ENCODE measurements at places on chromosomes 16 and 17.
A peak's percentile ranks its signal among the peaks of the same experiment; 100 is the strongest.

DNA sequence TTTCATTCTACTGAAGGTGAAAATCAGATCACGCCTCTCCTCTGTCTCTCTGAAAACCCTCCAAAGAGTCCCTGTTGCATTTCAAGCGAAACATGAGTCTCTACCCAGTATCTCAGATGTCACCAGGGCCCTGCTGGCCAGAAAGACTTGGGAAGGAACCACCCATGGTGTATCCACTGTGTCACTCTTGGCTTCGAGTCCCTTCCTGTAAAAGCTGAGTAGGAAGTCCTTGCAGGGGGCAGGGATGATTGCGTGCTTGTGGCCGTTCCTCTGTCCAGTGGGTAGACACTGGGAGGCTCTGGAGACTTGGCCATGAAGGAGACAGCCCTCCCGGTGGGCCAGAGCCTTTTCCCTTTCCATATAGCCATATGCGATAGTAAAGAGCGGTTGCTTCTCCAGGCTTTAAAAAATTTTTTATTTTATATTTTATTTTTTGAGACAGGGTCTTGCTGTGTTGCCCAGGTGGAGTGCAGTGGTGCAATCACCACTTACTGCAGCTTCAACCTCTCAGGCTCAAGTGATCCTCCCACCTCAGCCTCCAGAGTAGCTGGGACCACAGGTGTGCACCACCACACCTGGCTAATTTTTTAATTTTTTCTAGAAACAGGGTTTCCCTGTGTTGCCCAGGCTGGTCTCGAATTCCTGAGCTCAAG, 19.0 kb upstream of the RMI2 start:
- DNase-seq: no peak

DNA sequence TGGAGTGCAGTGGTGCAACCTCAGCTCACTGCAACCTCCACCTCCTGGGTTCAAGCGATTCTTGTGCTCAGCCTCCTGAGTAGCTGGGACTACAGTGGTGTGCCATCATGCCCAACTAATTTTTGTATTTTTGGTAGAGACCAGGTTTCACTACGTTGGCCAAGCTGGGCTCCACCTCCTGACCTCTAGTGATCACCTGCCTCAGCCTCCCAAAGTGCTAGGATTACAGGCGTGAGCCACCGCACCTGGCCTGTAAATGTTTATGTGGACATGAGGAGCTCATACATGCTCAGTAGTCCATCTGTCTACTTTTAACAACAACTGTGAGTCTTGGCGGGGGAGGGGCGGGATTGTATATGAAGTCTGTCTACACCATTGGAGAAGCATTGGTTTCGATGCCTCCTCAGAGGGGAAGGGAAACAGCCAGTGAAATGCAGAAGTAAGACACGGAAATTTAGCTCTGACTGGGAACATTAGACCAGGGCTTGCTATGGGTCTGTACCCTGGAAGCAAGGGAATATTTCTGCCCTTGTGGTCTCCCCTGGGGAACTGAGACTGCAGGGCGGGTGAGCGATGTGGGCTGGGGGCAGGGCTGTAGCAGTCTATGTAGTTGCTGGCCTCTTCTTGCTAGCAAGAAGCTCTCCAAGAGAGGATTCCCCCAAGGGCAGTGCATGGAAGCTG, 9.3 kb downstream of the NUBP1 start:
- no peak for DNase-seq

- no peak for DNase-seq
Measured at GRCh38 chr17:8791910-8792270, 7.3 kb downstream of the MFSD6L start.

- DNase-seq: no peak
Measured at GRCh38 chr17:17712268-17712924, 31.1 kb downstream of the RAI1 start.

DNA sequence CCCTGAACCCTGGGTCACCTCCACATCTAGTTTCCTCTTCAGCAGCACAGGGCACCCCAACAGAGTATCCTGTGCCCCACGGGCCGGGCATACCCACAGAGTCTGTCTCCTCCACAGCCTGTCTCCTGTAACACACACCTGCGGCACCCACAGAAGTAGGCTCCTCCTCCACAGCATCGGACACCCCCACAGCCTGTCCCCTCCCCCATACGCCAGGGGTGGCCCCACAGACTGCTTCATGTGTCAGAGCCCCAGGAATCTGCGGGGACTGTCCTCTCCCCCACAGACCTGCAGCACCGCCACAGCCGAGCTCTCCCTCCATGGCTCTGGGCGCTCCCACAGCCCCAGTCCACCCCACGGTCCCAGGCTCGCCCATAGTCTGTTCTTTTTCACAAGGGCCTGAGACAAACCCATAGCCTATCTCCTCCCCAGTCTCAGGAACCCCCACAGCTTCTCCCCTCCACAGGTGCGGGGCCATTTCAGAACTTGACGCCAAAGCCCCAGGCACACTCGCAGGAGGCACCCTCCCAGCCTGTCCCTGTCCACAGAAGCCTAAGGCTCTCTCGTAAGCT, 1.4 kb downstream of the KIAA0753 start:
- DNase-seq: no peak

- DNase-seq: no peak
Measured at GRCh38 chr17:19305761-19306159, 56.8 kb downstream of the B9D1 start.

DNA sequence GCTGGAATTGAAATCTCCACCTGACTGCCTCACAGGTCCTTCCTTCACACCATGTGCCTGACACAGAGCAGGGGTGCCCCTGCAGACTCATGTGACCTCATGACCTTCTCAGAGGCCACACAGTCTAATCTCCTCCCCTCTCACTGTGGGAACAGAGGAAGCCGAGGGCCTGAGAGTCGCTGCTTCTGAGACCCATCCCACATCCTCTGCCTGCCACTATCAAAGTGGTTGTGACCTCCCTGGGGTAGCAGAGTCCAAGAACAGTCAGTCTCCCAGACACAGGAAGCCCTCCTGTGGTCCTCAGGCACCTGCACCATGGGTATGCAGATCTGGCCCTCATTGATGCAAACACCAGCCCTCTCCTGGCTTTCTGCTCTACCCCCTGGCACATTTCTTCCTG, 78.5 kb downstream of the RAB11FIP4 start:
- DNase-seq: no peak

DNA sequence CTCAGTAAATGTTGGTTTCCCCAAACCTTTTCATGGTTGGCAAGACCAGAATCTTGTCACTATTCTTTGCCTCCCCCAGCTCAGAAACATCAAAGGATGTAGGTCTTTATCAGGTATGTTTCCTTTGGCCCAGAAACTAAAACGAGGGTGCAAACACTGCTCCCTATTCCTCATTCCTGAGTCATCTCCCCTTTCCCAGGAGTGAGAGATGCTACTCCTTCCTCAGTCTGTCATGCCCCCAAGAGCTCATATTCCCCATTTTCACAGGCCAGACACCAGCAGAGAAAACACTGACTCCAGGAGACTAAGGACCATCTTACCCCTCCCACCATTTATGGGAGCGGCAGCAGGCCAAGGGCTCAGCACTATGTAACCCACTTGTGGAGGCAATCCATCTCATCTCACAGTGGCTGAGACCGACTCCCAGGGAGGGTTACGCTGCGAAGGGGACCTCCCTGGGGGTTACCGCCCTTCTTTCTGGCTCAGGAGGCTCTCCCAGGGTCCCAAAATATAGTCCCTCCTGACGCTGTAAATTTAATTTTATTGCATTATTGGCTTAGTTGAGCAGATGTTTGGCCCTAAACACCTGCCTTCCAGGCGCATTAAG, 1.5 kb downstream of the GEMIN4 start:
- DNase-seq: no peak

GRCh38 chr16:73067671-73068540, 20.0 kb upstream of the ZFHX3 start:
- no peak for DNase-seq

DNA sequence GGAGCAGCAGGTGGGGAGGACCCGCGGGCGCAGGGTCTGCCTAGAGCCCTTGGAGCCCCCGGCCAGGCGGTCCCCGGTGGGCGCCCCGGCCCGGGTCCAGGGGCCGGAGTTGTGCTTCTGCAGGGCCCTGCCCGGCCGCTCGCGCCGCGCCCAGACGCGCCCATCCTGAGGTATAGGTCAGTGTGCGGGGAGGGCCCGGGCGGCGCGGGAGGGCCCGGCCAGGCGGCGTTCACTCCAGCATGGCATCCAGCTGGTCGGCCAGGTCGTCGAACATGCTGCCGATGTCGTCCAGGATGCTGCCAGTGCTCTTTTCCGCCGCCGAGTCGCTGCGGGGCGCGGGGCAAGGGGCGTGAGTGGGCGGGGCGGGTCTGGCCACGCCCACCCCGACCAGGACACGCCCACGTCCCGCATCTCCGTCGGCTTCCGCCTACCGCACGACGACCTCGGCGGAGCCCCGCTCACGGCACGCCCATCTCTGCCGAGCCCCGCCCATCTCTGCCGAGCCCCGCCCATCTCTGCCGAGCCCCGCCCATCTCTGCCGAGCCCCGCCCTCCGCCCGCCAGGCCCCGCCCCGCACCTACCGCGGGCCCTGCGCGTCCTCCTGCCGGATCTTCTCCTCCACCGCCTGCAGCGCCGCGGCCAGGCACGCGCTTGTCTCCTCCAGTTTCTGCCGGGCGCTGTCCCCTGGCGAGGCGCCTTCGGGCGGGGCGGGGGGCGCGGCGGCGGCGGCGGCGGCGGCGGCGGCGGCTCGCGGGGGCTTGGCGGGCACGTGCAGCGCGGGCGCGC, 17.9 kb downstream of the CASKIN1 start:
- peak; percentile 31 for DNase-seq

DNA sequence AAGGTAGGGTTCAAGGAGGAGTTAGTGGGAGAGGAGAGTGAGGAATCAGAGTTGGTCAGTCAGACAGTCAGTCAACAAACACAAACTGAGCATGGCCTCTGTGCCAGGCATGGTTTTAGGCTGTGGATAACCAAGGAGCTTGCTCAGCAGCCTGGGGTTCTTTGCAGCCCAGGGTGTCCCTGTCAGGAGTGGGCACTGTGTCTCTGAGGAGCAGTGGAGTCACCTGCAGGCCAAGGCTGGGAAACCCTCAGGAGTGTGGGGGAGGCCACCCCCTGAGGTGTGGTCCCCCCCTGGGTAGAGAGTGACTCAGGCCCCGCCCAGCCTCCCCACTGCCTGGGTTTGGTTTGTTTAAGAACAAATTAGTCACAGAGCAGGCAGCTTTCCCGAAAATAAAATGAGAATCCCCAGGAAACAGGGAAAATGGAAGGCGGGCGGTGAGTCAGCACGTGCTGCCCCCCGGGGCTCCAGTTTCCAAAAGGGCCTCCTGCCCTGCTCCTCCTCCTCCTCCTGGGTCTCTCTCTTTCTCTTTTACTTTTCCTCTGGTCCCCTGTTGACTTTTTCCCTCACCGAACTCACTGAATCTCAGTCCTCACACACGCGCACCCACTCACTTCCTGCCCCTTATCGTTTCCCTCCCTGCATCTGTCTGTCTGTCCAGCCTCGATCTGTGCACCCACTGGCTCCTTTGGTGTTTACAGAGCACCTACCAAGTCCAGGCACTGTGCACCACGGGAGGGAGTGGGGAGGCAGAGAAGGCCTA, 44.3 kb downstream of the SOCS3 start:
- DNase-seq: peak; percentile 26

DNA sequence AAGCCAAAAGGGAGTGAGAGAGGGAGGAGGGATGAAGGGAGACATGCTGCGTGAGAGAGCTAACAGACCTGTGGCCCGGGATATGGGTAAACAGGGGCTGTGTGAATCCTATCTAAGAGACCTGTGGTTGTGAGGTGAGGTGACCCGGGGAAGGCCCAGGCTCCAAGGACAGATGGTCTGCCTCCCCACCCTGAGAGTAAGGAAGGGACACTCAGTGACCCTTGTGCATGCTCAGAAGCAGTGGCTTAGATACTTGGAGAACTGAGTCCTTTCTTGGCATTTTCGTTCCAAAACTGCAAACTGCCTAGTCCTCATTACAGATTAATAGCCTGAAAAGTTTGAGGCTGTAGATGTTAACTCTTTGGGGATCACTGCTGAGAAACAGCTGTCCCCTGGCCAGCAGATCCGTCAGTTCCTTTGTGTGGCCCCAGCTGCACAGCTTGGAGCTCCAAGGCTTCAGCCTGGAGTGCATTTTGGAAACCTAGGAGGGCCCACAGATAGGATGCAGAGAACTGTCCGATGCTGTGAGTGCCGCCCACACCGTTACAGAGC, 121.6 kb downstream of the SMG6 start:
- DNase-seq: no peak

DNA sequence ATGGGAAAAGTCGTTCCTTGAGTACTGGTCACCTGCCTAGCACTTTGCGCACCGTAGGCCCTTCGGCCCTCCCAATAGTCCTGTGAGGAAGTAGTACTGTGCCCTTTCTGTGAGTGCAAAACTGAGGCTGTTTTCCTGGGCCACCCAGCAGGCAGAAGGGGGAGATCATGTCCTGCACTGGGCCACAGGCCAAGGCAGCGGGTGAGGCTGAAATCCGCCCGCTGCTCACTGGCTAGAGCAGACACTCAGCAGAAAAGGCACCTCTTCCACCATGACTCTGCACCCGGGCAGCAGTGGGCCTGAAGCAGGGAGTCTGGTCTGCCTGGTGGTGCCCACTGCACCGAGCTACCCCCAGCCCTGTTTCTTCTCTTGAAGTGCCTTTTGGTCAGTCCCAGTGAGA, 20.2 kb downstream of the METTL22 start:
- DNase-seq: no peak

DNA sequence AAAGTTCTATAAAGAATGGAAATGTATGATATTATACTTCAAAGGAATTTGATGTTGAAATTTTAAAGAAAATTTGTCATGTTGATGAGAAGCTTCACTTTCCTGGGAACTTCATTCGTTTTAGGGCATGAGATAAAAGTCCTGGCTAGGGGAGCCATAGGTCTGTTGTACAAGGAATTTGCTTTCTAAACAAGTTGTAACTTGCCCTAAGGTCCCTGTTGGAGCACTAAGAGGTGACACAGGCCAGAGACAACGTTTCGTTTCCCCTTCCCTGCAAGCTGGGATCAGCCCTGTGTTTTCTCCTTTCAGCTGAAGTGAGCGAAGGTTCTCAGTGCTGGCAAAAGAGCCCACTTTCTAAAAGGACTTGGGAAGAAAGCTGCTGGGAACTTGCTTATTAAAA, 16.6 kb downstream of the PLD6 start:
- no peak for DNase-seq

DNA sequence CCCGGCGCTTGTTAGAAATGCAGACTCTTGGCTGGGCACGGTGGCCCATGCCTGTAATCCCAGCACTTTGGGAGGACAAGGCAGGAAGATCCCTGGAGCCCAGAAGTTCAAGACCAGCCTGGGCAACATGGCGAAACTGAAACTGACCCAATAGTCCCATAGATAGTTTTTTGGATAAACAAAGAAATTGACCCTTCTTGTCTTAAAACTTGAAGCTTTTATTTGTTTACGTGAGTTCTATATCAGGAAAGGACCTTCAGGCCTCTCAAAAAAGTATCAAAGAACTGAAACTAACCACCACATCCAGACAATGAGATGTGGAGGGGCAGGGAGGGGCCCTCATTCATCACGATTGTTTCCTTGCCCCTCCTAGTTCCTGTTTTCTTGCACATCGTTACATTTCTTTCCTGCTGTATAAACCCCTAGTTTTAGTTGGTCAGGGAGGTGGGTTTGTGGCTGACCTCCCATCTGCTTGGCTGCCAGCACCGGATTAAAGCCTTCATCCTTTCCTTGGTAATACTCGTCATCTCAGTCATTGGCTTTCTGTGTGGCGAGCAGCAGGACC, 29.9 kb upstream of the PRM1 start:
- peak; percentile 24 for DNase-seq

GRCh38 chr17:50513495-50513894, 5.3 kb downstream of the MYCBPAP start:
- DNase-seq: no peak

Measured in naive thymus-derived CD8-positive, alpha-beta T cell (primary cell).